ENCODE measurements at places on chromosomes 11 and 22.

- no peak for DNase-seq
These were observed 46.7 kb downstream of the TSPAN18 start for GRCh38 chr11:44773351-44773965.

DNA sequence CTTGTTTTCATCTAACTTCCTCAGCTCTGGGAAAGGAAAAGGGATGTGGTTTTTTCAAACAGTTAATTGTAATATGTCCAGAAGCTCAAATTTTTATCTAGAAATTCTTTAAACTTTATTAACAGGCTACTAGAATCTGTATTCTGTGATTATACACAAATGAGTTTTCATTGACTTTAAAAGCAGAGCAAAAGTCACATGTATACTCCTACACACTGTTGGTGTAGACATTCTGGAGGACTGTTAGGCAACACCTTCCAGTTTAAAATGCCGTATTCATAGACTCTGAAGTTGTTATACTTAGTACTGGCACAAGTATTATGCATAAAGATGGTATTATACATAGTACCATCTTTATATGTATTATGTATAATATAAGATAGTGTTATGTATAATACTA lies 64.9 kb downstream of the SPECC1L start:
- DNase-seq, result no peak

GRCh38 chr11:111693224-111693937 lies 72.8 kb downstream of the PPP2R1B start:
- no peak for DNase-seq

- no peak for DNase-seq
These were observed 115.7 kb downstream of the RPS6KA4 start for GRCh38 chr11:64474680-64475079.

DNA sequence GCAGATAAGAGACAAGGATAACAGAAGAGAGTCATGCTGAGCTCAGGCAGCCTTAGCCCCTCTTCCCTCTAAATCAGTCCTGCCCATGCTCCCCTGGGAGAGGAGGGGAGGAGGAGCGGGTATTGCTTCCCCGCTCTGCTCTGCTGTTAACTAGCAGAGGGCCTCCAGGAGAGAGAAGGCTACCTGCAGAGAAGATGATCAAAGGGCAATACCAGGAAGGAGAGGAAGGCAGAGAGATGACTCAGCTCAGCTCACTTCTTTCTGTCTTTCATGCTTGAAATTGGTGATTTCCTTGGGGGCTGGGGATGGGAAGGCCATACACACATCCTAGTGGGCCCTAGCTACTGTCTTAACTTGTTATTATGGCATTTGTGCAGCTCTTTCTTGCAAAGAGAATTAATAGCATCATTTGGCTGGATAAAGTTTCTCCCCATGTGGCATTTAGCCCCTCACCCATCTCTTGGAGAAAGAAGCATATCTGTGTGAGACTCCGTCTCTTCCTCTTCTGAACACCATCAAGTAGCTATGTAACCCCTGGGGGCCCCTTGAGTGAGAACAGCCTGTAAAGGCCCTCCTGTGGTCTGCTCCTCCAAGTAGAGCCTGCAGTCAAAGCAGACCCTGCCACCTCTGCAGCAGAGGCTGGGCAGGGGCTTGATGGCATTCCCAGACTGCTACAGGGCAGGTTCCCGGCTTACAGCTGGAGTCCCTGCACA lies 33.4 kb upstream of the AMOTL1 start:
- DNase-seq, result peak; percentile 63

GRCh38 chr22:40583053-40583741 lies 53.3 kb downstream of the MRTFA start:
- no peak for DNase-seq

DNA sequence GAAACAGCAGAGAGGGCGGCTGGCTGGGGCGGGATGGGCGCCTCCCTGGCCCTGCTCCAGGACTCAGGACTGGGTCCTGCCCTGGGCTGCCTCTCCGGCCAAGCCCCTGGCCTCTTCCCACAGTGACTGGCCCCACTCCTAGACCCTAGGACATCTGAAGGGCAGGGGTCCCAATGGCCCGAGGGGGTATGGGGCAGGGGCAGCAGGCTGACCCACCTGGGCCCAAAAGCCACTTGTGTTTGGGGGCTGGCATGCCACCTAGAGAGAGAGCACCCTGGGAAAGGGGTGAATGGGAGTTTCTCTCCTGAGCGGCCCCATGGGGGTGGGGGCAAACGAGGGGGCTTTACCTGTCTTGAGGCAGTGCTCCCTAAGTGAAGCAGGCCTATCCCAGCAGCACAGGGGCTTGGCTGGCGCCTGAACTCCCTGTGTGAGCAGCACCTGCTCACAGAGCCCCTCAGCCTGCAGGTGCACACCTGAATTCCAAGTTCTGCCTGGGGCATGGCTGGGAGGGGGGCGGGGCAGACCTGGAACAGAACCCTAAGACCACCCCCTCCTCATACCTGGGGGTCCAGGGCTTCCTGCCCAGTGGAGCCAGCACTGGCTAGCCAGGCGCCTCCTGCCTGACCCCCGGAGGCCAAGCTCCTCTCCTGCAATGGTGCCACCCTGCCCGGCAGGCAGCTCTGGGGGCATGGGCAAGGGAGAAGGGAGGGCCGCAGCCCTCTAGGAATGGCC lies 16.9 kb downstream of the DUSP8 start:
- DNase-seq, result peak; percentile 21

DNA sequence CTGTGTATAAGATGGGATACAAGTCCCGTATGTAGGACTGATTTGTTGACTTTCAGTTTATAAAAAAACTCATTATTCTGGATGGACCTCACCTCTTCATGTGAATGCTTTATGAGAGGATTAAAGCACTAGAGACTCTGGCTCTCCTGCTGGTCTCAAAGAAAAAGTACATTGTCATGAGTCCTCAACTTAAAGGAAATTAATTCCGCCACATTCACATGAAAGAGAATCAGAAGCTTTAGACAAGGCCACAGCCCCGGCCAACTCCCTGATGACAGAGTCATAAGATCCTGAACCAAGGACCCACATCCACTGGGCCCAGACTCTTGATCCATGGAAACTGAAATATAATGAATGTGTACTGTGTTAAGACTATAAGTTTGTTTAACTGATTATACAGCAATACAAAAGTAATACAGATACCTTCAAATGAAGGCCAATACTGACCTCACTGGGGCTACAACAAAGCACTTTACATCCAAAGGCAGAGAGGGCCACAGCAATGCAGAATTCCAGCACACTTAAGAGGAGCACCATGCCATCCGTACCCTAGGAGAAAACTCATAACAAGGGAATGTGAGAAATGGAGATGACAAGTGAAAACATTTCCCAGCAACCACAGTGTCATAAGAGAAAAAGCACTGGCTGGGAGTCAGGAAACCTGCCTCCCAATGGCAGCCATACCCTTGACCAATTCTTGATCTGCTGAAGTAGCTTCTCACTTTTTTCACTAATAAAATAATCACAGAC lies 25.4 kb upstream of the MS4A6A start:
- DNase-seq, result no peak

- no peak for DNase-seq
These were observed 130.0 kb downstream of the WNT7B start for GRCh38 chr22:45846952-45847351.

GRCh38 chr11:87280143-87280542 lies 242.4 kb downstream of the TMEM135 start:
- no peak for DNase-seq

- no peak for DNase-seq
These were observed 65.1 kb downstream of the SLC22A12 start for GRCh38 chr11:64655941-64656601.

- no peak for DNase-seq
These were observed 46.9 kb upstream of the RAPSN start for GRCh38 chr11:47495856-47496217.

GRCh38 chr11:4044976-4045646 lies 49.5 kb upstream of the RRM1 start:
- no peak for DNase-seq

DNA sequence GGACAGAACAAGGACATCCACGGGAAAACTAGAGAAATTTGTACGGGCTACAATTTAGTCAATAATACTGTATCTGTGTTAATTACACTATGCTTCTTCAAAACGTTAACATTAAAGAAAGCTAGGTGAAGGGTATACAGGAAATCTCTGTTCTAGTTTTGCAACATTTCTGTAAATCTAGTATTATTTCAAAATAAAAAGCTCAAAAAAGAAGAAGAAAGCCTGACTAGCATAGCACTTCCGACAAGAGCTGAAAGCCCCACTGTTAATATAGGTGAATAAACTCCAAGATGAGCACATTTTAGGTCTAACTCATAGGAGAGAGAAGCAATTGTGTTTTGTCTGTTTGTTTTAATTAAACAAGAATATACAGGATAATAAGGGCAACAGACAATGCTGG lies 299.7 kb downstream of the TTC28 start:
- DNase-seq, result no peak

DNA sequence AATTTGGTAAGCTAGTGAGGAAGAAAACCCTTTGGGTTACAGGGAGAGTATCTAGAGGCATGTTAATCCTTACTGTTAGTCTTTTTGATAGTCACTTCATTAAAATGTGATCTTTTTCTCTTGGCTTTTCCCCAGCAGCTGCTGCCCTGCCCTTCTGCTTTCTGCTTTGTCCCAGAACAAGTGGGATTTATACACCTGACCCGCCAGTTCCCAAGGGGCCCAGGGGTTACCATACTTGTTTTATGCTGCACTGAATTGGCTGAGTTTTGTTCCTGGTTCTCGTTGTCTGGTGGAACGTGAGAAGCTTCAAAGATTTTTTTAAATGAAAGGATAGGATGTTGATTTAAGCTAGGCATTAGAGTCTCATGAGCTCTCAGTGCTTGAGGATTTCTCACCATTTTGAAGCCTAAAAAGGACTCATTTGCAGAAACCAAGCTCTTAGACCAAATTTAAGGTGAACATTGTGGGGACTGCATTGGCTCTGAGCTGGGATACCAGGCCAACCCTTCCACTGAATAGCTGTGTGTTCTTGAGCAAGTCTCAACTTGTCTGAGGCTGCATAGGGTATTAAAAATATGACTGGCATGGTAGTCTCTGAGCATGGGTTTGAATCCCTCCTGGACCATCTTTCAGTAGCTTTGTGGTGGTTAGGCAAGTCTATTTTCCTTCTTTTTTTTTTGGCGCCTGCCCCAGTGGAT lies 6.6 kb downstream of the LIMK2 start:
- DNase-seq, result peak; percentile 26

GRCh38 chr11:93074352-93074751 lies 104.9 kb downstream of the MTNR1B start:
- DNase-seq, result no peak

- no peak for DNase-seq
These were observed 53.2 kb upstream of the BID start for GRCh38 chr22:17827466-17827865.

- peak; percentile 51 for DNase-seq
These were observed 6.3 kb upstream of the KCNJ5 start for GRCh38 chr11:128884703-128885338.

GRCh38 chr11:19344661-19345518 lies 104.1 kb upstream of the E2F8 start:
- peak; percentile 93 for DNase-seq

DNA sequence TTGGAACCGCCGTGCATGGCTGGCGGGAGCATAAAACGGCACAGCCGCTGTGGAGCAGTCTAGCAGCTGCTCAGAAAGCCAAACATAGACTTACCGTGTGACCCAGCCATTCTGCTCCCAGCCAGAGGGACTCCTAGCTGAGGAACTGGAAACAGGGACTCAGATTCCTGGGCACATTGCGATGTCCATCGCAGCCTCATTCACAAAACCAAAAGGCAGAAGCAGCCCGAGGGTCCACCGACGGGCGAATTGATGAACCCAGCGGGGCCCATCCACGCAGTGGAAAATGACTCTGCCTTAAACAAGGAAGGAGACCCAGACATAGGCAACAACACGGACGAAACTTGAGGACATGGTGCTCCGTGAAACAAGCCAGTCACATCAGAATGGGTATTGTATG lies 5.7 kb upstream of the MUC5B start:
- no peak for DNase-seq

DNA sequence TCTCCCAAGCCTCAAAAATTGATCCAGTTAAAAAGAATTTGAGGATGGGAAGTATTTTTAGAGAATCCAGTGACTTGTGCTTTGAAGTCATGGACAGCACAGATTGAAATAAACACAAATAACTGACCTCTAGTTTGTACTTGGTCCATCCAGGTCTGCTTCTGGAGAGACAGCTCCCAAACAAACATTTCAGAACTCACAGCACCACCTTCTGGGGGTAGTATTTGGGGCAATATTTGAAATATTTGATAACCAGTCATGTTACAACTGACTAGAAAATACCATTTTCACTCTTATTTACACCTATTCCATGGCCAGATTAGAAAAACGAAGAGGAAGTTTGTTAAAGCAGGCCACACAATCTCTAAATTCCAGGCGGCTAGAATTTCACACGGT lies 56.2 kb downstream of the CTSC start:
- DNase-seq, result no peak

DNA sequence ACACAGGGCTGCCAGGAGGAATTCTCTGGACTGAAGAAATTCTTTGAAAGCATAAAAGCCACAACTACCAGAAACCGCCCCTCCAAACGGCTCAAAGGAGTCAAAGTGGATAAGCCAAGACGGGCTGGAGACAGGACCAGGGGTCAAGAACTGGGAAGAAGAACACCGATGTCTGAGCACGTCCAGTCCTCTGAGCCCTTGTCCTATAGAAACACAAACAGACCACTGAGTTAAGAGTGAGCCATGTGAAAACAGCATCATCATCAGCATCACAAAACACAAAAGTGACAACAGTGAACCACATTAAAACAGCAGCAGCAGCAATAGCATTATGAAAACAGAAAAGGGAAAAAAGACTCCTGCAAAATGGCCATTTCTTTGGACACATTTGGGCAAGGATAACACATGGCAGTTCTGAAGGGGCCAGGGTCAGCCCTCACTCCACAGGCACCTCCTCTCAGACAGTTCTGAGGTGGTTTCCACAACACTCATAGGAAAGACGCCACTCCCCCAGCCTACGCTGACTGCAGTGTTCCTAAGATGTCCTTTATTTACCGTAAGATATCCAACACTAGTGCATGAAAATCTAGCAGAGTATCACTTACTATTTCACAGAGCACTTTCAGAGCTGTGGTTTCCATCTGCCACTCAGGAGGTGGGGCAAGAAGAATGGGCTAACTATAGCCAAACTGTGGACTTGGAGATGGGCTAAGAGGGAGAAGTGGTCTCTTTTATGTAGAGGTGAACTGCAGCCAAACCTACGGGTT lies 28.6 kb upstream of the YPEL1 start:
- no peak for DNase-seq

GRCh38 chr11:107592231-107592590 lies 1.3 kb downstream of the ELMOD1 start:
- DNase-seq, result no peak
